AG08396 (cell line): ENCODE measurements at places on chromosomes 1 and 21.

DNA sequence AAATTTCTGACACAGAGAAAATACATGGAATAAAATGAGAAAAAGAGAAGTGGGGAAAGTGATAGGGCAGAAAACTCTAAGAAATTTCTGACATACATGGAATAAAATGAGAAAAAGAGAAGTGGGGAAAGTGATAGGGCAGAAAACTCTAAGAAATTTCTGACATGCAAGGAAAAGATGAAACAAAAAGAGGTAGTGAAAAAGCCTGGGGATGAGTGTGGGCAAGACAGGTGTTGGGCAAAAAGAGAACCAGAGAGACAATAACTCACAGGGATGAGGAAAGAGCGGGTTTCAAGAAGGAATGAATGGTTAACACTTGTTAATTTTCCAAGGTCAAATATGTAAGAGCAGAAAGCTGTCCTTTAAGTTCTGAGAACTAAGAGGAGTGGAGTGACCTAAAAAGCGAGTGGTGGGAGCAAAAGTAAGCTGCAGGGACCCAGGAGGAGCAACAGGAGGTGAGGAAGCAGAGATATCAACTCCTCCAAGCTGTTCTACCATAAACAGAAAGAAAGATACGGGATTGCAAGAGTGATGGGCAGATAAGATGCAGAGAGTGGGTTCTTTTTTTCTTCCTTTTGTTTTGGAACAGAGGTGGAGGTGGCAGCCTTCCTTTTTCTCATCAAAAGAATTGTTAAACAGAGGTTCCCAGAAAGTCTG is 29.9 kb upstream of the EXO1 start:
- no peak for DNase-seq

DNA sequence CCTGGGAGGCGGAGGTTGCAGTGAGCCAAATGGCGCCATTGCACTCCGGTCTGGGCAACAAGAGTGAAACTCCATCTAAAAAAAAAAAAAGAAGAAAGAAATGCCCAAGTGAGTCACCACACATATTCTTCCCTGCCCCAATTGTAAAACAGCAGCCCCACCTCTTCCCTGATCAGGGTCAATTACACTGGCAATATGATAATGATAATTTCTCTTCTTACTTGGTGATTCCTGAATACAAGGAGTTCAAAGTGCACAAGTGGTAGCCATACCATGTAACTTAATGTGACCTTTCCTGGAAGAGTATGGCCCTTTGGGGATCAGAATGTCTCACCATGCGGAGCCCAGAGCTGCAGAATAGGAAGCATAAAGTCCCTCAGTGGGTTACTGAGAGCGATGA is 11.8 kb upstream of the CGN start:
- no peak for DNase-seq

DNA sequence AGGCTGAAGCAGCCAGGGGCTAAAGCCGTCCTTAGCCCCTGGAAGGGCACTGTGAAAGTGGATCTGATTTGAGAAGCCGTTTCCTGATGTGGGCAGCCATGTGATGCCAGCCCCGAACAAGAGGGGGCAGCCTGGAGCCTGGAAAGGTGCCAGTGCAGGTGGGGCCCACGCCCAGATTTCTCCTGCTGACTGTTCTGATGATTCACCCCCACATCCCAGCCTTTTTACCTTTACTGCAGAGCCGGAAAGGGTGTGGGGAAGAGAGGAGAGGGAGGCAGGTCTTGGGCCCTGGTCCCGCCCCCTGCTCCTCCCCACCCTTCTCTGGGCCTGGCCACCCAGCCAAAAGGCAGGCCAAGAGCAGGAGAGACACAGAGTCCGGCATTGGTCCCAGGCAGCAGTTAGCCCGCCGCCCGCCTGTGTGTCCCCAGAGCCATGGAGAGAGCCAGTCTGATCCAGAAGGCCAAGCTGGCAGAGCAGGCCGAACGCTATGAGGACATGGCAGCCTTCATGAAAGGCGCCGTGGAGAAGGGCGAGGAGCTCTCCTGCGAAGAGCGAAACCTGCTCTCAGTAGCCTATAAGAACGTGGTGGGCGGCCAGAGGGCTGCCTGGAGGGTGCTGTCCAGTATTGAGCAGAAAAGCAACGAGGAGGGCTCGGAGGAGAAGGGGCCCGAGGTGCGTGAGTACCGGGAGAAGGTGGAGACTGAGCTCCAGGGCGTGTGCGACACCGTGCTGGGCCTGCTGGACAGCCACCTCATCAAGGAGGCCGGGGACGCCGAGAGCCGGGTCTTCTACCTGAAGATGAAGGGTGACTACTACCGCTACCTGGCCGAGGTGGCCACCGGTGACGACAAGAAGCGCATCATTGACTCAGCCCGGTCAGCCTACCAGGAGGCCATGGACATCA is at the start of gene SFN:
TSS of gene SFN (plus strand) at position 369 of the 904 bp plus-strand sequence. CDS start at position 433, 64 bp downstream.
- no peak for DNase-seq

GRCh38 chr1:26280333-26281042 is 602 bp downstream of the SH3BGRL3 start:
- peak; percentile 72 for DNase-seq
